ENCODE measurements at places on chromosomes 3 and 15.

GRCh38 chr3:100140976-100141375 lies 26.7 kb upstream of the FILIP1L start:
- DNase-seq: no peak

DNA sequence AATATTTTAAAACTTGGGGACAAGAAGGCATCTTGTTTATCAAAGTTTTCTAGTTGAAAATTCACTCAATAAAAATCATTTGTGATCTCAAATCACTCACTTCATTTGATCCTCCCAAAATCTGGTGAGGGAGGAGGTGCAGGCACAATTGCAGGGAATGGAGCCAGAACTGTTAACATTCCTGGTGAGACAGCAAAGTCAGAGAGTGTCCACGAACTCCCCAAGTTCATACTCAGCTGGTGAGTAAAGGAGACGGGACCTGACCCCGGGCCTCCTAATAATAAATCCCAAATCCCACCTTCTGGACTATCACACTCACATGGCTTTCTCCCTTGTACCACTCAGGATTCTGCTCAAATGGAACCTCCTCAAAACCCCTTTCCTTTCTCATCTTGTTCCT lies 252.3 kb upstream of the LRTM1 start:
- DNase-seq: no peak

GRCh38 chr15:79987569-79987955 lies 16.6 kb upstream of the BCL2A1 start:
- no peak for DNase-seq

DNA sequence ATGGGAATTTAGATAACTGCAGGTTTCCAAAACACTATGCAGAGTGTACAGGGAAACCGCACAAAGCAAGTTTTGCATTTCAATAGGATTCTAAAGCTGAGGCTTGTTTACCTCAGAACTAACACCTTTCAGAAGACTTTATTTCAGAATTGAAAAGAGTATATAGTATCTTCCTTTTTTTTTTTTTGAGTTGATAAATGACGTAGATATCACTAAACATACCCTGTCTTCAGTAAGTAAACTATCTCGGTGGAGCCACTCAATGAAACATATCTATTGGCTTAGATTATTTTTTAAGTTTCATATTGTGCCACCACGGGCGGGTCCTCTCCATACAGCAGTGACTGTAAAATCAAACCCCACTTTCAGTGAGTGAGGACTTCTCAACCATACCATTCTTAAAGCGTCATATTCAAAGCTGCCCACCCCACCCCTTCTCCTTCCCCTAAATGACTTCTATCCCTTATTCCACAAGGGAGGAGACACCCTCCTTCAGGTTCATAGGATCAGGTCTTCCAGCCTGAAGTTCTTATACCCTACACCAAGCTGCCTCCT lies 2.0 kb upstream of the TBL1XR1 start:
- DNase-seq: peak; percentile 34

- no peak for DNase-seq
Observed at GRCh38 chr3:142656575-142656974, 60.4 kb downstream of the PLS1 start.

GRCh38 chr3:32313723-32314473 lies 75.4 kb downstream of the CMTM8 start:
- DNase-seq: peak; percentile 64

GRCh38 chr3:43648957-43649356 lies 27.1 kb upstream of the ANO10 start:
- no peak for DNase-seq

GRCh38 chr3:13506680-13507079 lies 26.6 kb downstream of the HDAC11 start:
- no peak for DNase-seq

- DNase-seq: no peak
Observed at GRCh38 chr3:126435456-126436315, 40.0 kb downstream of the ZXDC start.

DNA sequence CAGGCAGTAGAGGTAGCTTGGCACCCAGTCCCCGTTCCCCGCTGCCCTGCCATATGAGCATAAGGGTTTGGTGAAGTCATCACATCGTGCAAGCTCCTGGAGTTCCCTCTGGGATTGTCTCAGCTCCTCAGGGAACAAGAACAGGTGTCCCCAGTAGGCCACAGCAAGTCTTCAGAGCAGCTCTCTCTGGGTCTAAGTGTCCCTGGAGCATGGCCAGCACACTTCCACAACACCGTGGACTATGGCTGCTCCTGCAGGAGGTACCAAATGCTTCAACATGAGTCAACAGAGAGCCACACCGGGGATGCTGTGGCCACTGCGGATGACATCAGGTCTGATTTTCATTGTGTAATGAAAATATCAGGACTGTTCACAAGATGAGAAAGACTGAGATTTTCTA lies 23.1 kb downstream of the ABHD6 start:
- DNase-seq: peak; percentile 10

- DNase-seq: no peak
Observed at GRCh38 chr3:143166376-143166775, 46.8 kb downstream of the CHST2 start.

Measured in activated CD4-positive, alpha-beta T cell treated with anti-CD3 and anti-CD28 coated beads, Interleukin-2, amount 50 U/mL, for 16 hours (primary cell).